ENCODE measurements at places on chromosomes 4 and X. TPM values are rescaled to one million over a fixed set of nuclear protein-coding genes. Genes with fewer than 3 reads are reported as not detected.

Gene SLC10A4
- 2.3 TPM for polyA plus RNA-seq

Gene FAM47A
- not detected for polyA plus RNA-seq

Gene UGT2B15
- polyA plus RNA-seq: 15.0 TPM

Gene RHOXF2
- not detected for polyA plus RNA-seq

Gene ANOS1
- 0.19 TPM for polyA plus RNA-seq

Gene CLNK
- polyA plus RNA-seq: not detected

GRCh38 chr4:109691411-109691920 is 11.8 kb downstream of the CASP6 start:
- no peak overlapping the region for H3K4me3 ChIP-seq
- H3K4me1 ChIP-seq: no peaks in the 10 kb centered on the region
- no peaks in the 10 kb centered on the region for H3K27me3 ChIP-seq
- H3K36me3 ChIP-seq: peaks cover 2% of the 10 kb centered on the region
- no peak overlapping the region for H3K27ac ChIP-seq

DNA sequence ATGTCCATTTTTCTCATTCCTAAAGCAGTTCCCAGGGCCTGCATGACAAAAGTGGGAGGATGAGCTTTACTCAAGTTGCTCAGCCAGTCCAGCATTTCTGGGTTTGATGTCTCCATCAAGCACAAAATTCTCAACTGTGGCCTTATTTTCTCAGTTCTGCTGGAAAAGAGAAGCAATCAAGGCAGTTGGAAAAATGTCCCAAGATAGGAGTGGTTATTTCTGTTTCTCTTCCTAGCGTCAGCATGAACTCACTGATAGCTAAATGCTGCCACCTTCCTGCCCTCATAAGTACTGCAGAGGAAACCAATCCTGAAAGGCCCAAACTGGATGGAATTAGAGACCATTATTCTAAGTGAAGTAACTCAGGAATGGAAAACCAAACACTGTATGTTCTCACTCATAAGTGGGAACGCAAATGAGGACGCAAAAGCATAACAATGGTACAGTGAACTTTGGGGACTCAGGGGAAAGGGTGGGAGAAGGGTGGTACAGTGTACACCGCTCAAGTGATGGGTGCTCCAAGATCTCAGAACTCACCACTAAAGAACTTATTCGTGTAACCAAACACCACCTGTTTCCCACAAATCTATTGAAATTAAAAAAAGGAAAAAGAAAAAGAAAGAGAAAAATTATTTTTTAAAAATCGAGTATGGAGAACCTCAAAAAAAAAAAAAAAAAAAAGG is 29.6 kb downstream of the ADH7 start:
- H3K36me3 ChIP-seq: no peaks in the 10 kb centered on the region
- no peak overlapping the region for H3K4me3 ChIP-seq
- no peaks in the 10 kb centered on the region for H3K4me1 ChIP-seq
- peak; percentile 86 for DNase-seq
- peak overlapping the region; percentile 74 for H3K27ac ChIP-seq

DNA sequence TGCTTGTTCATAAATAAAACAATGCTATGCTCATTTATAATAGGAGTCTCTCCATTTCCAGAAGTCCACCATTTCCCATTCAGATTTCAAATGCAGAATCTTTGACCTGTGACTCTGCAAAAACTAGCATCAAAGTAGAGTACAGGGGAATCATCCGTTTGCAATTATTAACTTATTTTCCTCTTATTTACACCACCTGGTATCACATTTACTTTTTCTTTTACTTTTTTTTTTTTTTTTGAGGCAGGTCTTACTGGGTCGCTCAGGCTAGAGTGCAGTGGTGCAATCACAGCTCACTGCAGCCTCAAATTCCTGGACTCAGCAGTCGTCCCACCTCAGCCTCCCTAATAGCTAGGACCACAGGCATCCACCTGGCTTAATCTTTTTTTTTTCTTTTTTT is 37.6 kb downstream of the RBM47 start:
- H3K4me1 ChIP-seq: peaks cover 9% of the 10 kb centered on the region
- no peaks in the 10 kb centered on the region for H3K27me3 ChIP-seq
- H3K4me3 ChIP-seq: no peak overlapping the region
- DNase-seq: no peak
- no peaks in the 10 kb centered on the region for H3K36me3 ChIP-seq

DNA sequence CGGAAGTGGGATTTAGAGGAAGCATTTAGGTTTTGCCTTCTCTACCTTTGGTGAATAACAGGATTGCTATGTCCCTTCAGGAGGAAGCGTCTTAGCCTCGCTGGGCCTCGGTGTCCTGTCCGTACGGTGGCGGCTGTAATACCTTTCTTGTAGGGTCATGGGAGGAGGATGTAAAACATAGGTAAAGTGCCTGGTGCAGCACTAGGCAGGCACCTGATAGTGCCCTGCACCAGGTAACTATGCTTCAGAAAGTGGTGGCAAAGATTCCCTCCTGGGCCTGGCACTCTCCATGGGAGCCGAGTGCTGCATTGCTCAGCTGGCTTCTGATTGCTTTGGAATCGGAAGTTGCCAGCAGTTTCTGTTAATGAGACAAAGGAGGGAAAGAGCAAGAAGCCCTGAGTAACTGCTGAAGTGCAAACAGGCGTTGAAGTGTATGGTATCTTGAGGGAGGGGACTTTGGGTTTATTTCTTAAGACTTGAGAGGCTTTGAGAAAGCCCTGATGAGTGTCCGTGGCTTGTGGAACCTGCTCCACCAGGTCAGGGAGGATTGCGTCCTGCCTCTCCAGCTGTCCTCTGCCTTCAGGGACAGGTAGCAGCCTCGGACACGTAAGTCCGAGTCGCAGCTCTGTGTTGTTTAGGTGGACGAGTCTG is 45.8 kb downstream of the TBC1D14 start:
- no peaks in the 10 kb centered on the region for H3K27me3 ChIP-seq

DNA sequence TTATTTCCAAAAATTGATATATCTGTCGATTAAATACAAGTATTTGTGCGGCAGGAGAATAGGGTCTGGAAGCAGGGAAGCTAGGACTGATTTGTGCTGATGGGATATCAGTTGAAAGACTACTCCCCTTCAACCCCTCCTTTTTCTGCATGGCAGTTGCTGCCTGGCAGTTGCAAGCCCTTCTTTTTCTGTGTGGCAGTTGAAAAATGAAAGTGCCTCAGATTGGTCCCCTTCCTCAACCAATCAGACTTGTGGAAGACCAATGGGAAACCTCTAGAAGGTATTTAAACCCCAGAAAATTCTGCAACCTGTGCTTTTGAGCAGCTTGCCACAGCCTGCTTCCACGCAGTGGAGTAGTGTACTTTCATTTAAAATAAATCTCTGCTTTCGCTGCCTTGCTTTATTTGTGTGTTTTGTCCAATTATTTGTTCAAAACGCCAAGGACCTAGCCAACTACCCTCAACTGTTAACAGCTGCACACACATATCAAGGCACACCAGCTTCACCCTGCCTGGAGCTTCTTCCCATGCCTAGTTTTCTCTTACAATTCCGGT is 1.5 kb upstream of the TMA16 start:
- no peaks in the 10 kb centered on the region for H3K36me3 ChIP-seq
- H3K4me3 ChIP-seq: no peak overlapping the region
- DNase-seq: no peak

GRCh38 chr4:61041527-61041926 is 158.6 kb upstream of the ADGRL3 start:
- no peaks in the 10 kb centered on the region for H3K4me1 ChIP-seq
- H3K4me3 ChIP-seq: no peak overlapping the region
- no peaks in the 10 kb centered on the region for H3K36me3 ChIP-seq
- no peak for DNase-seq

DNA sequence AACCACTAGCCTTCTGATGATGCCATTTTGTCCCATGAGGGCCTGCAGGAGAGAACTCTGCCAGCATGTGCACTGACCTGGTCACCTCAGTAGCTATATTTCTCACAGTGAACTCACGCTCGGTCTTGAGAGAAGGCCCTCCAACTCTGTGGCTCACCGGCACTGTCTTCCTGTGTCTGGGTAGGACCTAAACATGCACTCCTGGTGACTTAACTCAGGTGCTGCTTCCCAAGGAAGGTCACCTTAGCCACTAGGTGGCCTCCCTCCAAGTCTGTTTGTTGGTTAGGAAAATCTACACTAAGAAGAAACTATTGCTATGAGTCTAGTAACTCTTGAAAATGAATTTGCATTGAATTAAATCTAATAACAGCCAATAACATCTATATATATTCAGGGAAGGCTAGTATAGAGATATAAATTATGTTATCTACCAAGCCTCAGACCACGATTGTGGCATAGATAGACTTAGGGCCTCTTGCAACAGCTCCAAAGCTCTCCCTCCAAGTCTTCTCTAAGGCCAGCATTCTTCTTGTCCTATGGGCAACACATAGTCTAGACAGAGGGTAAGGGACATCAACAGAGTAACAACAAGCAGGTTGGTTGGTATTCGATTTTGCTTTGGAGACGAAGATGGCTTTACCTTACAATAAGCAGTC is 24.7 kb downstream of the TLR10 start:
- H3K4me3 ChIP-seq: no peak overlapping the region
- H3K4me1 ChIP-seq: no peaks in the 10 kb centered on the region
- no peaks in the 10 kb centered on the region for H3K36me3 ChIP-seq
- H3K27ac ChIP-seq: no peak overlapping the region
- no peaks in the 10 kb centered on the region for H3K27me3 ChIP-seq

DNA sequence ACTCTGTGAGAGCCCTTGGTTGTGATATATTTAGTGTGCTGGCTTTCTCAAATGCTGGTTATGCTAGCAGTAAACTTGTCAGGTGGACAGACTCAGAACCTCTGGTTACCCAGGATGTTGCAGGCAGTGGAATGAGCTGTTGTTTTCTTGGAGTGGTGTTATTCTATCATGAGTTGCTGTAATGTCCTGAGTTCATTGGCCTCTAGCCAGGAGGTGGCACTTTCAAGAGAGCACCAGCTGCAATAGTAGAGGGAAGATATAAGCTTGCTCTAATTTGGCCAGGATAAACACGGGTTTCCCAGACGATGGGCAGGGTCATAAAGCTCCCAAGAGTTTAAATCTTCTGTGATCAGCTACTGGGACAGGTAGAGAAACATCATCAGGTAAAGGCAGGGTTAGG is 95.0 kb upstream of the UBQLN2 start:
- H3K36me3 ChIP-seq: no peaks in the 10 kb centered on the region
- no peak overlapping the region for H3K27ac ChIP-seq
- no peak for DNase-seq
- no peaks in the 10 kb centered on the region for H3K4me1 ChIP-seq

DNA sequence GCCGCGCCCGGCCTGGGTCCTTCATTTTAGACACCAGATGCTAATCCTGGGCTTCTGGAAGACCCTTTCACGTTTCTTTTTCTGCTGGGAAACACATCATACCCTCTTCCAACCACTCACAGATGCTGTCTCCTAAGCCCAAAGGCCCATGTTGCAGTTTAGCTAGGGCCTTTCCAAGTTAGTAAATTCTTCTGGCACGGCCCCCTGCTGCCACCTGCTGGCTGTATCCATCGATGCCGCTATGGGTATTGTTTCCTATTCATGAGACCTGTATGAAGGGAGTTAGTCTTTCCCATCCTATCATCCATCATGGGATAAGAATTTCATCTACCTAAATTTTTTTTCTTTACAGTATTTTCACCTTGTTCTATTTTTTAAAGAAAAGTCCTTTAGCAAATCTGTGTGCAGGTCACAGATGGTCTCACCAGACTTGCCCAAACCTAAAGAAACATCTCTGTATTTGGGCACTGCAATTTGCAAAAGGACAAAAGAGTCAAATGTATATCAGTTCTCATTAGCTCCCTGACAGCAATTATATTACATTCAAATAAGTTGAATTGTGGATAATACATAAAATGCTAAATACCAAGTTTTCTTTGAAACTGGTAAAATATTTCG is 37.8 kb upstream of the SLC9A7 start:
- DNase-seq: peak; percentile 68
- no peak overlapping the region for H3K27ac ChIP-seq
- no peaks in the 10 kb centered on the region for H3K4me1 ChIP-seq
- H3K4me3 ChIP-seq: no peak overlapping the region

DNA sequence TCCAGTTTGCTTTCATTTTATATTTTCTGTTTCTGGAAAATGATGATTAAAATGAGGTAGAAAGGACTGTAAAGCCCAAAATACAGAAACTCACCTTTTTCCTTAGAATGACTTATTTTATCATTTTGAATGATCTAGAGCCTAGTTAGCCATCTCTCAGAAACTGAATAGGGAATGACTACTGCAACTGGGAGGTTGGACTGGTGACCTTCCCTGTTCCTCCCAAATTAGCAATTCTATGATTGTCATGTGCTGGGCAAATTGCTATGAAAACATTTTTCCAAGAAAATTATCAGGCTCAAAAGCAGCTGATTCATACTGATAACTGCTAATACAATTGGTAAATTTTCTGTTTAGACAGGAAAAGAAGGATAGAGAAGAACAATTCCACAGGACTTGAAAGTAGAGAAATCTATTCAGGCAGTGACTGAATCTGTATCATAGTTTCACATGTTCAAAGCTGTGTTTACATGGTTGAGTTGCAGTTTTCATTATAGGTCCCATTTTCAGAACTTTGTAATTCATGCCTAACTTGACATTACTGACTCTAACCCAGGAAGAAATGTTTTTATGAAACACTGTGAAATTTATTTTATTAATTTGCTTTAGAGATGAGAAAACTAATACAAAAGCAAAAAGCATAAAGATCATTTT is 43.4 kb upstream of the SEC24B start:
- H3K4me1 ChIP-seq: no peaks in the 10 kb centered on the region
- H3K36me3 ChIP-seq: no peaks in the 10 kb centered on the region
- DNase-seq: no peak
- no peaks in the 10 kb centered on the region for H3K27me3 ChIP-seq

DNA sequence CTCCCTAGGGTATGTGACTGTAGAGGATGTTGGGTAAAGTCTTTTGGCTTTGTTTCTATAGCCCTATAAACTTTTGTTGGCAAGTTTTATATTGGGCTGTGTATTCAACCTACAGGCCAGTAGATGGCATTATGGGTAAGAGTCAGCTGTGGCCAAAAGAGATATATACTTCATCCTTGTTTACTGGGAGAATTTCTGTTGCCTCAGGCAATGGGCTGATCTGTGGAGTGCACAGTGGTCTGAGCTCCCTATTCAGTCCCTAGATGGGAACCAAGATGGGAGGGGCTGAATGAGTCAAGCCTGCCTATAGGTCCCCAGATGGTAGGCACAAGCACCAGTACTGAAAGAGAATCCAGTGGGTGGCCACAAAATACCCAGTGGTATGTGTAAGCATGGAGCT is 580.6 kb downstream of the EPHA5 start:
- H3K27ac ChIP-seq: no peak overlapping the region
- H3K4me3 ChIP-seq: no peak overlapping the region
- H3K27me3 ChIP-seq: no peaks in the 10 kb centered on the region
- H3K36me3 ChIP-seq: no peaks in the 10 kb centered on the region

DNA sequence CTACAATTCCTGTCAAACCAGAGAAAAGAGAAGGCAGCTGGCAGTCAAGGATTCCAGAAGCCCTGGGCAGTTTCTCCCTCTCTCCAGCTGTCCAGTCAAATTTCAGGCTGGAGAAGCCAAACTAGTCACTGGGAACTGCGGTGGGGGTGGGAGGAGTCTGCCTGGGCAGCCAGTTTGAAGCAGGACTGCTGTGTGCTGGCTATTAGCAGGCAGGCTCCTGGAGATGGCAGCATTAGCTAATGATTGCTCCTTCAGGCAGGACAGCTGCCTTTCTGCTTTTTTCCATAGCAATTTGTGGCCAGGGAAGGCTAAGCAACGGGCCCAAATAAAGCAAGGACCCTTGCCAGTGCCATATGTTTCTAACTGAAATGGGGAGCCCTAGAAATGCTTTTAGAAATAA is 44.7 kb upstream of the FGF13 start:
- no peaks in the 10 kb centered on the region for H3K27me3 ChIP-seq
- no peaks in the 10 kb centered on the region for H3K4me1 ChIP-seq
- H3K36me3 ChIP-seq: no peaks in the 10 kb centered on the region
- H3K4me3 ChIP-seq: no peak overlapping the region
- DNase-seq: peak; percentile 3

All from small intestine (tissue), 16 donors.